Thymus (tissue), 14 donors: ENCODE measurements at places on chromosomes 3 and 15. TPM values are rescaled to one million over a fixed set of nuclear protein-coding genes. Genes with fewer than 3 reads are reported as not detected.

- H3K27ac ChIP-seq, result no peak overlapping the region
- no peak for DNase-seq
- no peak overlapping the region for H3K4me3 ChIP-seq
These were observed 135.0 kb upstream of the CTDSPL start for GRCh38 chr3:37726525-37727290.

DNA sequence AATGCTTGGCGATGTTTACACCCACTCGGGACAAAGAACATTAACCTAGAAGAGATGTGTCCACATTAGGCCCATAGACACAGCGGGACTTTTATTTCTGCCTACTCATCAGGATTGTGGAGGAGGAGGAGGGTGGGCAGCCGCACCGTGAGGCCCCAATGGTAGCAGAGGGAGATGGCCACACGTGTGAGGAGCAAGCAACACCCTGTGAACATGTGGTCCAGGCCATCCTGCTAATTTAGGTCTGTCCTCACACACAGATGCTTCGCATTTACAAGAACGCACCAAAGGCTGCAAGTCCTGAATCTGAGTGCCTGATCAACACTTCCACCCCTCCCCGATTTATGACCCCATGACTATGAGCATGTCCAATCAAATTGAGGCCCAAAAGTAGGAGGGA is 560.0 kb downstream of the GABRG3 start:
- H3K27ac ChIP-seq, result no peak overlapping the region
- no peaks in the 10 kb centered on the region for H3K36me3 ChIP-seq
- H3K27me3 ChIP-seq, result no peaks in the 10 kb centered on the region

The PLSCR2 gene
- polyA plus RNA-seq, result 0.16 TPM

The LMOD3 gene
- polyA plus RNA-seq, result 0.11 TPM

The DNAJA4 gene
- polyA plus RNA-seq, result 19.0 TPM
